ENCODE measurements at places on chromosomes 13 and 19.

- DNase-seq, result no peak
These were observed 27.0 kb upstream of the UBAC2 start for GRCh38 chr13:99173606-99174005.

GRCh38 chr19:55460670-55461258 lies 678 bp downstream of the ISOC2 start:
- peak; percentile 75 for DNase-seq

DNA sequence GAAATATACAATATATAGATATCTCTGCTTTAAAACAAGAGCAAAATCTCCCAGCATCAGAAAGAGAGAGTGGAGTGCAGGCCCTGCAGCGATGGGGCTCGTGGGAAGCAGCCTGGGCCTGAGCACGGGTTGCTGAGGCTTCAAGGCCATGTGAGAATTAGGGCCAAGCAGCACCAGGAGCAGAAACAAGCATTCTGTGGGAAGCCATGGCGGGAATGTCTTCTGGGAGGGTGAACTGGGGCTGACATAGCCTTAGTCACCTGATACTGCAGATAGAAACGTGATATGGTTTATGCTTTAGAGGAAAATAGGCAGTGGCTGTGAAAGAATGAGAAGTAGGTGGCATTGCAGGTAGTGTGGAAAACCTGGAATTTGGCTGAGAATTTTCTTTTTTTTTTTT lies 472.3 kb downstream of the IRS2 start:
- no peak for DNase-seq

- no peak for DNase-seq
These were observed 560 bp downstream of the NDUFA7 start for GRCh38 chr19:8320564-8321066.

DNA sequence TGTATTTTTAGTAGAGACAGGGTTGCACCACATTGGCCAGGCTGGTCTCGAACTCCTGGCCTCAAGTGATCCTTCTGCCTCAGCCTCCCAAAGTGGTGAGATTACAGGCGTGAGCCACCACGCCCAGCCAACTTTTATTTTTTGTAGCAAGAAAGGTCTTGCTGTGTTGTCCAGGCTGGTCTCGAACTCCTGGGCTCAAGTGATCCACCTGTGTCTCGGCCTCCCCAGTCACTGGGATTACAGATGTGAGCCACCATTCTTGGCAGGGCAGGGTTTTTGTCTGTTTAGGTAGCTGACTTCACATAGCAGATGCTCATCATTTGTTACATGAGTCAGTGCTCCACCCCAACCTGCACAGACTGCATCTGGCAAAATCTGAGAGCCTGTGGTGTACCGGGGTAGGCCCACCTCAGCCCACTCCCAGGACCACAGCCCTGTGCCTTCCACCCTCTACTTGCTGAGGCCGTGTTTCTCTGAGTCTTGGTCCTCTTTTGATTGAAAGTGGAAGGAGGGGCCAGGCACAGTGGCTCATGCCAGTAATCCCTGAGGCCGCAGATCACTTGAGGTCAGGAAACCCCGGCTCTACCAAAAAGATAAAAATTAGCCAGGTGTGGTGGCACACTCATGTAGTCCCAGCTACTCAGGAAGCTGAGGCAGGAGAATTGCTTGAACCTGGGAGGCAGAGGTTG lies 4.2 kb upstream of the TNPO2 start:
- DNase-seq, result no peak

DNA sequence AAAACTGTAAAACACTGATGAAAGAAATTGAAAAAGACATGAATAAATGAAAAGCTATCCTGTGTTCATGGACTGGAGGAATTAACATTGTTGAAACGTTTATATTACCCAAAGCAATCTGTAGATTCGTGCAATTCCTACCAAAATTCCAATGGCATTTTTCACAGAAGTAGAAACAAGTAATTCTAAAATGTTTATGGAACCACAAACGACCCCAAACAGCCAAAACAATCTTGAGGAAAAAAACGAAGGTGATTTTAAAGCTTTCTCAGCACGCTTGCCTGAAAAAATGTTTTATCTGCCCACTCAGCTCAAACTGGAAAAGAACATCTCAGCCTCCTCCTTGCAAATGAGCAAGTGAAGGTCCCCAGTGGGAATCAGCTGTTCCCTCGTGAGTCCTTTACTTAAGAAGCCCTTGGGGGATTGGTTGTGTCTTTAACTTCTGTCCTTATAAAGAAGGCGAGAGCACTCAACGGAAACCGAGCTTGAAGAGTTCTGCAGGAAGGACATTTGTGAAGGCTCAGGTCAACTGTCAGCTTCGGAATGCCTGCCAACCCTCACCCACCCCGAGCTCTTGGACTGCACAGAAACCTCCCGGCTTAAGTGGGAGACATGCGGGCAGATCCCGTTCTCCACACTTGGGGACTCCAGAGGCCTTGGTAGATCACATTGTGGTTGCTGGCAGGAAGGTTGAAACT lies 256.0 kb upstream of the IRS2 start:
- DNase-seq, result no peak

- DNase-seq, result no peak
These were observed 25.3 kb upstream of the FBN3 start for GRCh38 chr19:8174706-8175105.

GRCh38 chr13:21676611-21677021 lies 5.7 kb downstream of the FGF9 start:
- DNase-seq, result no peak

DNA sequence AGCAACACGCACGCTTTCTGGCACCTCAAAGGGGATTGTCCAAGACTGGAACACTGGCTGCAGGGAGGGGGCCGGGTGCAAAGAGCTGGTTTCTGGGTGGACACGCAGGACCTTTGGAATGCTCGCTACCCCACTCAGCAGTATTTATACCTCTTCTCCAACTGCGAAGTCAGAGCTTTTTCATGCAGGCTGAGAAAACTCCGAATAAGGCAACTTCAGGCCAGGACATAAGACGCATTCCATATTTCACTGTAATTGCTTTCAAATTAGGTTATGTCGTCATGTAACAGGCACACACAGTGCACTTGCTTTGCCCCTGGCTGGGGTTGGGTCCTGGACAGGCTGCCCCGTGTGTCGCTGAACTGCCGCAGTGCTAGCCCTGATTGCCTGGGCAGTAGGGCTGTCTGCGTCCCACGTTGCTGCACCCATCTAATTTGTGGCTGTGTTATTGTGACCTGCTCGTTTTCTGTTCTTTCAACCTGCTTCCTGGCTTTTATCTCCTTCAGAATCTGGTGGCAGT lies 44.5 kb downstream of the ACTN4 start:
- DNase-seq, result no peak

DNA sequence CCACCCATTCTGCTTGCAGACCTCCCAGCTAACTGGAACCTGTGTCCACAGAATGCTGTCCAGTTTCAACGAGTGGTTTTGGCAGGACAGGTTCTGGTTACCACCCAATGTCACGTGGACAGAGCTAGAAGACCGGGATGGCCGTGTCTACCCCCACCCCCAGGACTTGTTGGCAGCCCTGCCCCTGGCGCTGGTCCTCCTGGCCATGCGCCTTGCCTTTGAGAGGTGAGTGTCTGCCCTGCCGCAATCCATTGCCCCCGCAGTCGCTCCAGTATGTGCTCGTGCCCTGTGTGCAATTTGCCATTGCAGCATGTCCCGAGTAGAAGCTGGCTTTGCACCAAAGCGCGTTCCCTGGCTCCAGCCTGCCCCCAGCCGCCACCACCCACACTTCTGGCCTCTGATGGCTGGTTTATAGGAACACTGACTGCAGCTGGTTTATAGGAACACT lies 41.9 kb downstream of the CERS4 start:
- no peak for DNase-seq
